ENCODE measurements at places on chromosomes 12 and 14.
A peak's percentile ranks its signal among the peaks of the same experiment; 100 is the strongest.

GRCh38 chr12:68673788-68674187 lies 13.0 kb upstream of the NUP107 start:
- no peak for DNase-seq

- no peak for DNase-seq
Measured at GRCh38 chr12:98591209-98591608, 2.3 kb upstream of the SLC25A3 start.

DNA sequence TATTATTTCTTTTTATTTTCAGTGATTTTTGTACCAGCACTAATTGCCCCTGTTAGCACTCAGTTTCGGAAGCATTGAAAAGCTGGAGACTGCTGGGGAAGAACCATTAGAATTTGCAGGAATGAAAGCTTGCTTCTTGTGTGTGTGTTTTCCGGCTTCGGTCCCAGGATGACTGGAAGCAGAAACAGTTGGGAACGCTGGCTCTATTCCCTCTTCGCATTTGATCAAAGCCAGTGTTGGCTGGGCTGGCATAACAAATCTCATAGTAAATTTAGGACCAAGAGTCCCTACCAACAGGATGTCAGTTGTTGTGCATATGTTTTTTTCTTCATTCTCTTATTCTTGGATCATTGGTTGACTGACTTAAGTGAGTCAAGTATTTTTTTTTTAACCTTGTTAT lies 53.6 kb upstream of the TRAF3 start:
- no peak for DNase-seq

DNA sequence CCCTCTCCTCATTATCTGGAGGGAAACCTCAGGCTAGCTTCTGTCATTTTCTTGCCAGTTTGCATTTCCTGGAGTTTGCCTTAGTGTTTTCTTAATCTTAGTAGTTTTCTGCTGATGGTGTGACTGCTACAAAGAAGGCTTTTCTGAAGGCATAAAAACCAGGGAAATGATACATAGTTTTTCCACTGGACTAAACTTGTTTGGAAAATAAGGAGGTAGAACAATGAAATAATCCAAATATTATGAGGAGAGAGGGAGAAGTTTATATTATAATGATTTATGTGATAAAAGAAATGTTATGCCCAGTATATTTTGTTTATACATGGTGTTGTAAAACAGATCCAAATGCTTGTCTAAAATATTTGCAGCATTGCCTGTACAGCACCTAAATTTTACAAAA lies 22.2 kb downstream of the DAAM1 start:
- DNase-seq = no peak

DNA sequence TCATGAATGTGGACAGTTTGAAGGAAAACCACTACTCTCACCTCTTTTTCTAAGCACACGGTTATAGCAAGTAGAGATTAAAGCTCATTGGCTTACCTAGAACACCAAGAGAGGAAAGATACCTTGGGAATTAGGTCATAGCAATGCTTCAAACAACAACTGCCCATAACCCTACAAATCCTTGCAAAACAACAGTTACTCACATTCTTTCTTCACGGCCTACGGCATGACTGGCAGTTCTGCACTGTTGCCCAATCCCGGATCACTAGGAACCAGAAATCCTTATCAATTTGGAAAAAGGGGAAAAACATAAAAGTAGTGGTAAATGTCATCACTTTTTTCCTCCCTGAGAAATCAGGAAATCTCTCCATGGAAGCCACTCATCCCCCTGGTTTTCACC lies 9.6 kb upstream of the ISM2 start:
- no peak for DNase-seq

DNA sequence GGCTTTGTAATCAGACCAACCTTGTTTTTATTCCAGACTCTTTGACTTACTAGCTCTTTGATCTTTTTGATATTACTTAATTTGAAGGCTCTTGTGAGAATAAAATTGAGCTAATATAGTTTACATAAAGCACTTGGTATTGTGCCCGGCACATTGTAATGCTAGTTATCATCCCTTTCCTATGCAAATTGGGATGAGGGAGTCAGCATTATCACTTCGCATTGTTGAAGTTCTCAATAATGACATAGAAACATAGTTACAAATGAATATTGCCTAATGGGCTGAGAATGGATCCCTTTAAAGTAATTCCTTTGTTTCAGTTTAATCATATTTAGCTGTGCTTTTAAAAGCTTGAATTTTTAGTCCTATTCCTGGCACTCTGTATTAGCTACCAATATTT lies 36.6 kb downstream of the SUPT16H start:
- no peak for DNase-seq

- DNase-seq = no peak
Measured at GRCh38 chr12:23354800-23355199, 594.7 kb downstream of the SOX5 start.

DNA sequence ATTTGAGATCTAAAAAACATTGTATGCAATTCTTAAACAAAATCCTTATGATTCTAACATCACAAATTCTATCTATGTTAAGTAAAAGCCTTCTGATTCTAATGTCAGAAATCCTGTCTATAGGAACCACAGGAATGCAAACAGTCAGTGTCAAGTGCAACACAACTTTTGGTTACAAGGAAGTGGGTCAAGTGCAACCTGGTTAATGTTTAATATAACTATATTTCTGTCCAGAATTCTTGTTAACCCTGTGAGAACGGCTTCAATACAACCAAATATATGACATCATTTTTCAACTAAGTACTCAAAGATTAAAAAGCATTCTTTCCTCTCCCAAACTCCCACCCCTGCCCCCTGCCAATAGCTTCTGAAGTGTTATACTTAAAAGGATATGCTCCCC lies 107.9 kb upstream of the PLEKHA5 start:
- no peak for DNase-seq

GRCh38 chr14:30045720-30046119 lies 118.1 kb upstream of the PRKD1 start:
- no peak for DNase-seq

DNA sequence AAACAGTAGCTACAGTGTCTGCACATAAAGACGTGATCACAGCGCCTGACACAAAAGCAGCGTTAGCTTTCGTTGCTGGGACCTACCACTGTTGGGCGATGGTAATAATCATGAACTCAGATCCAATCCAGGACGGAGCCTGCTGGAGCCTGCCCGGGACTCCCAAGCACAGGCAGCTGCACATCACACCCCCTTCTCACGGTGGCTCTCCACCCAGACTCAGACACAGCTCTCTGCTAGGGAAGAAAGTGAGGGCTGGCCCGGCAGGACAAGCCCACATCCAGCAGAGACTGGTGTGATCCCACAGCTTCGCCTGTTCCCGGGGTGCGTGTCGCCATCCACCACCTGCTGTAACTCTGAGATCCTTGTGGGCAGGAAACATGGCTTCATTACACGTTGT lies 49.9 kb upstream of the FOXN3 start:
- no peak for DNase-seq

DNA sequence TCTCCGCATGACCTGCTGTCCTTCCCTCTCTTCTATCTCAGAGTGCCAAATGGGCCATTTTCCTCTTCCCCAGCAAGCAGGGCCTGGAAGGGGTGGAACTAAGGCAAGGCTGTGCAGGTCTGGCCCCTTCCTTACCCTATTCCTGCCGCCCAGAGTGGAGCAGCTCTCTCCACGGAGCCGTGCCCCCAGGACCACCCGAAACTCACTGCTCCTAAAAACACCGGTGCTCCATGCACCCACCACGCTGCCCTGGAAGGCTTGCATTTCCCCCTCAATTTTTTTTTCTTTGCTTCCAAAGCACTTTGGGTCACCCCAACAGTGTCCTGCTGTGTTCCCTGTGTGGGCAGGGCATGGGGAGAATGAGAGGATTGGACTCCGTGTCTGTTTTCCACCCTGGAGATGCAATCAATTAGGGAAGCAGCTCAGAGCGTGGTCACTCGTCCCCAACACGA lies 48.5 kb upstream of the MEG3 start:
- no peak for DNase-seq

DNA sequence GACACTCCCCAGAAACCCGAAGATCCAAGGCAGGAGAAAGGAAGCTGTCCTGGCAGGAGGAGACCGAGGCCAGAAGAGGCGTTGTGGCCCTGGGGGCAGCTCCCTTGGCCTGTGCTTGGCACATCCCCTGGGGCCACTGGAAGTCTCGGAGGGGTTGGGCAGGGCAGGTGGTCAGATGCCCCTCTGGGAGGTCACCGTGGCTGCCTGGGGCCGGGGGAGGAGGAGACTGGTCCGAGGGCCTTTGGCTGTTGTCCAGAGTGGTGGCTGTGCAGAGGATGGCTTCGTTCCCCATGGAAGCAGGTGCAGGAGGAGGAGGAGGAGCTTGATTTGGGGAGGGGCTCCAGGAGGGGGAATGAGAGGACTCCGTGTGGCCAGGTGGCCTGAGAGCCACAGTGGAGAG lies 3.3 kb upstream of the NUDT14 start:
- no peak for DNase-seq

DNA sequence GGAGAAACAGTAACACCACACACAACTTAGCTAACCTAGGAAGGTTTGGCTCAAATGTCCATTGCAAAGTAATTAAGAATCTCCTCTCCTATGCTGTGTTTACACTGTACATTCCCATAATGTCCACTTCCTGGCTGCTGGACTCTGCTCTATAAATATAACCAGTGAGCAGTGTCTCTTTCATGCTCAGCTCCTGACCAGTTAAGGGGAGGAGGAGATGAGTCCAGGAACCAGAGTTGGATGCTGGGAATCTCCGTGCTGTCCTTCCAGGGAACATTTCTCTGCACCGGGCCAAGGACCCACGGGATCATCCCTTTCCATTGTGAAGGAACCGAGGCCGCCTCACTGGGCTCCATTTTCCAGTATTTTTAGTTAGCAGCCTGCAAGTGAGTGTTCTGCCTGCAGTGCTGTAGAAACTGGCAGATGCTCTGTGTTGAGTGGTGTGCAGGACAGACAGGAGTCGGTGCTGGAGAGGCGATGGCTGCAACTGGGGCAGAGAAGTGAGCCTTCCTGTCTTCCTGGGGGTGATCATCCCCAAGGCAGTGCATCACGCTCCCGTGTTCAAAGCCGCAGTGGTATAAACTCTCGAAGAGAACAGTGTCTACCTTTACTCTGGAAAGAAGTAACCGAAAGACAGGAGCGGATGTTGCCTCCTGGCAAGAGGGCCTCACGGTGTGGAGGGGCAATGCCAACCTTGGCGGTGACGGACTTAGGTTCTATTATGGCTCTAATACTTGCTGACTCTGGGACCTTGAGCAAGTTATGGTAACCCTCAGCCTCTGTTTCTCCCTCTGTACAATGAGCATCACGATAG lies 195.5 kb downstream of the CACNA1C start:
- DNase-seq = no peak

DNA sequence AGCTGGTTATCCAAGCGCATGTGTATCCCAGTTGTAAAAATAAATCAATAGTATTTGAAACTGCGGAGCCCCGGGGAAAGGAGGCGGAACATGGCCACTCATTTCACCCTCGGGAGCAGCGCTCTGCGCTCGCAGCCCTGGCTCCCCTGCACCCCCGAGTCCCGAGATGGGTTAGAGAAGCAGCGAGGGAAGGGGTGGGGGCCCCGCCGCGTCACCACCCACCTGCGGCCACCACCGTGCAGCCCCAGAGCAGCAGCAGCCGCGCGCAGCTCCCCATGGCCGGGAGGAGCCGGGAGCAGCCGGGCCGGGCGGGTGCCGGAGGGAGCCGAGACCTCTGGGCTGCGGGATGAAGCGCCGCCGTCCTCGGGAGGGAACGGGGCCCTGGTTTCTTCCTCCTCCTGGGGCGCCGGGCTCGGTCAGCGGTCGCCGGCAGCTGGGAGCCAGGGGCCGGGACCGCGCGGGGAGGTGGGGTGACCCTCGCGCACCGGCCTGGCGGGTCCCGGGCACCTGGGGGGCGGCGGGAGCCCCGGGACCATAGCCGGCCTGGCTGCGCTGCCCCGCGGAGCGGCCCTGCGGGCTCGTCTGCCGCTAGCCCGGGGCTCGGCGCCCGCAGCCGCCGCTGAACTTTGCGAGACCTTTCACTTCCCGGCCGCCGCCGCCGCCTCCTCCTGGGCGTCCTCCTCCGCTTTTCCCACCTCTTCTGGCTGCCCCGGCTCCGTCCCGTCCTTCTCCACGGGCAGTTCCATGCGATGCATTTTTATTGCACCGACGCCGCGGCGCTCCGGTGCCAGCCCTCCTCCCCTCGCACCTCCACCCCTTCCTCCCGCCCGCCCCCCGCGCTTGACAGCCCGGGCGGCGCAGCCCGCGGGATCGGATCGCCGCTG lies at the start of gene NTN4:
Gene NTN4 (minus strand): TSS at position 732 of the 884 bp plus-strand sequence. CDS start 455 bp downstream, at position 277.
- DNase-seq = no peak

DNA sequence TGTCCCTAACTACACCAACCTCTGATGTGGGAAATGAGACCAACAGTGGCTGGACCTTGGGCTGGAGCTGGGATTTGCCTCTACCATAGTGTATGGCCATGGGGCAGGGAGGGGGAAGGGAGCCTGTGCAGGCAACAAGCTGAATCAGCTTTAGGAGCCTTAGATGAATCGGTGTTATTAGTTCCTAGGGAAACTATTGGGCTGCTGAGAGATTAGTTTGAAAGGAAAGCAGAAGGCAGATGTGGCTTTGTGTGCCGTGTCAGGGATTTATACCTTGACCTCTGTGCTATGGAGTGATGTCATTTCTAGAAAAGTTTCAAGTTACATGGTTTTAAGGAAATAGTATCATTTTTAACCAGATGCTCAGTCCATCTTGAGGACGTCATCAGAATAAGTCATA lies 19.5 kb upstream of the GAS2L3 start:
- DNase-seq = no peak

DNA sequence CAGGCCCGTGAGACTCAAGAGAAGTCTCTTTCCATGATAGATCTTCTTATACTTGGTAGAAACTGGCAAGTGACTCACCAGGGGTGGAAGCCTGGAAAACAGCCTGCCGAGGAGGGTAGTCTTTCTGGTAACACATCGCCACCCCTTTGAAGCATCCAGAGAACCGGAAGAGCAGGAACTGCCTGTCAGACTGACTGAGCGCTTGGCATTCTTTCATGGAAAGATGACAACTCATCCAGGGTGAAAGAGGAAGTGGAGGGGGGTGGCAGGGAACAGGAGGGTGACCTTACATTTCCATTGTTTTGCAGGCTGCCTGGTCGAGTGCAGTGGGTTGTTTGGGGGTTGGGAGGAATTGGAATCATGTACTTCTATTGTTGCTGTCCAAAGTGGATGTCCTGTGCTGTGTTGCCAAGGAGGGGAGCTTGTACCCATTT lies 34.5 kb downstream of the PRKCH start:
- peak; percentile 45 for DNase-seq

- no peak for DNase-seq
Measured at GRCh38 chr12:116183741-116184141, 93.8 kb downstream of the MED13L start.

GRCh38 chr14:71947947-71948500 lies 15.8 kb downstream of the RGS6 start:
- DNase-seq = no peak

DNA sequence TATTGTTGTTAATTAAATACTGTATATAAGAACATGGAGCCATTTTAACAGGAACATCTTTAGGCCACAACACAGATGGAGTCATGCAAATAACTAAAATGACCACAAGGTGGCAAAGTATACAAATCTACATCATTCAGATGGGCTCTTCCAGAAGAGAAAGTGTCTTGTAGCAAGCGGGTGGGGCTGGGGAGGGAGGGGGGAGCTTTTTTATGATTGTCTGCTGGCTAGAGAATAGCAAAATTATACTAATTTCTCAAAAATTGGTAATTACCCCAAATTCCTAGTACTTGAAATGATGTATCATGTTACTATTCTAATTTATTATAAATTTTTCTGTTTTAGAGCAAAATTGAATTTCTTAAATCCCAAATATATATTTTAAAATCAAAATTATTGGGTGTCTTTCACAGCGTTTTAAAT lies 378.7 kb downstream of the PRKD1 start:
- DNase-seq = no peak
